ENCODE measurements at places on chromosomes 6 and 20.

- DNase-seq: no peak
Observed at GRCh38 chr6:126537061-126537816, 197.3 kb downstream of the CENPW start.

DNA sequence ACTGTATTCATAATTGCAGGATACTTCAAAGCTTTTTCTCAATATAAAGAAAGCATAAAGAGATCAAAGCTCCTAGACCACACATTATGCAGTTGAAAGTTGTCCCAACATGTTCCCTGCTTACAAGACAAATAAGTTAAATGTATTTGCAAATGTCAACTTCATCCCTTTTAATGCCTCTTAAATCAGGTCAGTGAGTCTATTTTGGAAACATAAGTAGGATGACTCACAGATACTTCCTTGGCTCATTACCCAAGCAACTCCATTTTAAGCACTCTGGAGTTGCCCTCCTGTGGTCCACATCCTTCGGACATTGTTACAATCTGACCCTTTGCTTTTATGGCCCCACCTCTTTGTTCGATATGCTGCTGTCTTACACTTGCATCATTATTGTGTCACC lies 162.0 kb downstream of the FAXC start:
- no peak for DNase-seq

- no peak for DNase-seq
Observed at GRCh38 chr20:13865156-13865555, 80.3 kb downstream of the NDUFAF5 start.

DNA sequence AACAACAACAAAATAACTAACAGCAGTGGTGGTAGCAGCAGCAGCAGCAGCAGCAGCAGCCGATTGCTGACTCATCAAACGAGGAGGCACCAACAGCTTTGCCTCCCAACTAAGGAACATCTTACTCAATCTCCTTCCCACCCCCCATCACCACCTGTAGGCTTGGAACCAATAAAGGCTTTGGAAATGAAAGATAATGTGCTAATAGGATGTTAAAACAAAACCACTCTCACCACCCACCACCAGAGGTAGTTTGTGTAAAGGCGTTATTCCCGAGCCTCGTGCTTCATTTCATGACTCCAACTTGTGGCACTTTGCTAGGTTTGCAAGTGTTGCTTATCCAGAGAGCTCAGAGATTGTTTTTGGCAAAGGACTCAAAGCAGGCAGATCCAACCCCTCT lies 346.5 kb downstream of the CD83 start:
- peak; percentile 36 for DNase-seq

DNA sequence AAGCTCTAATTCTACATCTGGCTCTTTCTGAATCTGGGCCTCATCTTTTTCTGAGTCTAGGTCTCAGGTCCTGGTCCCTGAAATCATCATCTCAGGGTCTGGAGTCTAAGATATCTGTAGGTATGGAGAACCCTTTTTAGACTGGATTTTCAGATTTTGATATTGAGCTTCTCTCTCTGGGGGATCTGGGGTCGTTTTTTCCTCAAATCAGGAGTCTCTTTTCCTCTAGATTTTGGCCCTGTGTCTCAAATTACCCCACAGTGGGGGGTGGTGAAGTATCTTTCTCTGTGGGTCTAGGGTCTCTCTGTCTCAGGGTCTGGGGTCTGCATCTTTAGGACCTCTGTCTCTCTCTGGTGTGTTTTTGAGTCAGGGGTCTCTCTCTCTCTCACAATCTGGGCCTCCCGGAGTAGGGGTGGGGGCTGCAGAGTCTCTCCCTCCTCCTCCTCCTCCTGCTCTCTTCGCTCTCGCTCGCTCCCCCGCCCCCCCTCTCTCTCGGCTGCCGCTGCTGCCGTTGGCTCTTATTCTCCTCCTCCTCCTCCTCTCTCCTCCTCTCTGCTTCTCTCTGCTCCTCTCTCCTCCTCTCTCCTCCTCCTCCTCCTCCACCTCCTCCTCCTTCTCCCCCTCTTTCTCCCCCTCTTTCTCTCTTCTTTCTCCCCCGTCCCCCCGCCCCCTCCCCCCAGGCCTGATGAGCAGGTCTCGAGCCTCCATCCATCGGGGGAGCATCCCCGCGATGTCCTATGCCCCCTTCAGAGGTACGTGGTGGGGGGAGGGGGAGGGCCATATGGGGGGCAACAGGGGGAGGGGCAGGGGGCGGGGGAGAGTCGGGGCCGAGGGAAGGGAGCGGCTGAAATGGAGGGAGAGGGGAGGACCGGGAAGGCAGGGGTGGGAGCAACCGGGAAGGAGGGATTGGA lies at the start of gene SYNGAP1:
Gene SYNGAP1 (plus strand): TSS at position 486 of the 911 bp plus-strand sequence. CDS start 200 bp downstream, at position 686.
- DNase-seq: peak; percentile 71

GRCh38 chr6:163416557-163417253 lies 2.2 kb downstream of the QKI start:
- DNase-seq: peak; percentile 28

DNA sequence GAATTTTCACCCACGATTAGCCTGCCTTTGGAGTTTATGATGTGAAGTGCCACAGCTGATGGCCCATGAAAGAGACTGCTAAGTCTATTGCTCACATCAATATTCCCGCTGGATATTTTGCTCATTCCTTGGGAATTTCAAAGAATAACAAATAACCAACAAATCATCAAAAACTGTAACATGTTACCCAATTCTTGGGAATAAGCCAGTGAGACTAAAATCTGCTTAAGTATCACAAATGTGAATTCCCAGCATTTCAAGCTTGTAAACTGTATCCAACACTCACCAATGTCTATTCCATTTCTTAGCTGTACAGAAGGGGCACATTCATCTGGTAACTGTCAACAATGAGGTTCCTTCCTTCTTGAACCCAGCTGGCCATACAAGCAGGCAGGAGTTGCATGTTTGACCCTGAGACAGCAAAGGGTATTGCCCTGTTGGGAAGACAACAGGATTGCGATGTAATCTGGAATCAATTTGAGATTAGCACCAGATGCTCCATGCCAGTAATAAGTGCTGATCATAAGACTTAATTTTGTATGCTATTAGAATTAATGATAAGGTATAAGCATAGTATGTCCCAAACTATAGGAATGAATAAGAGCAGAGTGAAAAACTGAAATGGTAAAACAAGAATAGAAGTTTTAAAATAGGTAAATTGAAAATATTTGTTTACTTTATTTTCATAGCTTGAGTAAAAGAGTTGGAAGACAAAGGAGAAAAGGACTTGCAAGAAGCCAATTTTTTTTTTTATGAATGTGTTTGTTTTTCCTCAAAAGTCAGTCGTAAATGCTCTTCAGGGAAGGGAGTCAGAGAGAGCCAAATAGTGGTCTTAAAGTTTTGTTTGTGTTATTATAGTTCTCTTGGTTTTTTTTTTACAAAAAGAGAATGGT lies 58.8 kb downstream of the RSPO3 start:
- no peak for DNase-seq

DNA sequence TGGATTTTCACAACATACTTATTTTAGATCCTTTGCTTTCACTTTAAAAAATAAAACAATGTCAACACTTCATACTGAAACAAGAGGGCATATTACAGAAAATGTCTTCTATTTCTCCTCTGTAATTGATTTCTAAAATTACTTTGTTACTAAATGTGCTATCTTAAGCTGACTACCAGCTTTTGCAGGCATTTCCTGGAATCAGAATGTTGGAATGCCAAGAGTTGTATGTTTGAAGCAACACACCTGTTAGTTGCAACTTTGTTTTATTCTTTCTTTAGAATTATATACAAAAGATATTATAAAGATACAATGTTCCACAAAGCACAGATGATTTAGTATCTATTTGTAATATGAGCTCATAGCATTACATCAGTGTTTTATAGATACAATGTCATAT lies 62.5 kb upstream of the TMEM170B start:
- no peak for DNase-seq

DNA sequence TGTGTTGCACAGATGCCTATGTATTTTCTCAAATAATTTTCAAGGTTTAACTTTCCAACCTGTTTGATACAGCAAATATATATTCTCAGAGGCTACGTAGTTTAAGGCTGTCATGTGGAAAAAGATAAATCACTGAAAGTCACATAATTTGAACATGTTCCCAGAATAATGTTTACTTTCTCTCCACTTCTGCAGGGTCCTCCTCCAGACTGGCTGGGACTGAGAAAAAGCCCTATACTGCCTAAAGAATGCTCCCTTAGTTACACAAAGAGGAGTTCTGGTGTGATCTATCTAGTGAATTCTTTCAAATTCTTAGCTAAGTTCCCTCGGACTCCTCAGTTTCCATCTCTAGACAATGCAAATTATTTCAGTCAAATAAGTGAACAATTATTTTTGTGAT lies 411.0 kb downstream of the C6orf118 start:
- no peak for DNase-seq

GRCh38 chr20:60171738-60172137 lies 213.5 kb downstream of the CDH26 start:
- no peak for DNase-seq

- DNase-seq: no peak
Observed at GRCh38 chr6:158825038-158825950, 6.1 kb upstream of the EZR start.

GRCh38 chr6:41289815-41290214 lies 3.3 kb upstream of the TREM1 start:
- DNase-seq: no peak

GRCh38 chr6:105806486-105806920 lies 279.6 kb upstream of the PRDM1 start:
- no peak for DNase-seq

- no peak for DNase-seq
Observed at GRCh38 chr6:119311514-119312142, 37.9 kb downstream of the MAN1A1 start.

DNA sequence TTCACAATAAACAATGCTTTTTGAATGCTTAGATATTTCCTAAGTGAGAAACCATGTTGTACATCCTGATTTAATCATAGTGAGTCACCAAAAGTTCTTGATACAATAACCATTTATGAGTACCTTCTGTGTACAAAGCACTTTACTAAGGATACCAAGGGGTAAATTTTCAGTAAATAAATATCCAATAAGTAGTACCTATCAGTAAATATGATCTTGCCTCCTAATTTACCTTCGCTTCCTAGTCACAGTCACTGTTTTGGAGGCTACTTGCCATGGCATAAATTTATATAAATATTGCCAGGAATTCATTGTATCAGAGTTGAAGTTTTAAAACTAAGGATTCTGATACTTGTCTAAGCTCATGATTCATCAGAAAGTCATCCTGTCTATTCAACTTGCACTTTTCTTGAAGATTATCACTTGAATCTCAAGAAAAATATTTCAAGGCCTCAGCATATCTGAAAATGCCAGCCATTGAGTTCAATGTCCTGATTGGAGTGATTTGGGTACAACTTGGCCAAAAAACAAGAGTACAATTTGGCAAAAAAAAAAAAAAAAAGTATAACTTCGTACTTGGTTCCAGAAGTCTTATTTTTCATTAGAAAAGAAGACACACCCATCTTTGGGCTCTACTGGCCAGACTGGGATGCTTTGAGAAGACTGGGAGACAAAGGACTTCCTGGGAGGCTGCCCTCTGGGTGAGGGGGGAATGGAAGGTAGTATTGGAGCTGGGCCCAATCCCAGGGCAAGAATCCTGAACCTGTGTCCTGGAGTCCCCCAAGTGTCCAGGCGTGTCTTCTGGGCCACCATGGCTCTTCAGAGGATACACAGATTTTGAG lies 32.8 kb downstream of the RAB22A start:
- no peak for DNase-seq

GRCh38 chr20:16803965-16804792 lies 56.0 kb downstream of the OTOR start:
- DNase-seq: peak; percentile 7

DNA sequence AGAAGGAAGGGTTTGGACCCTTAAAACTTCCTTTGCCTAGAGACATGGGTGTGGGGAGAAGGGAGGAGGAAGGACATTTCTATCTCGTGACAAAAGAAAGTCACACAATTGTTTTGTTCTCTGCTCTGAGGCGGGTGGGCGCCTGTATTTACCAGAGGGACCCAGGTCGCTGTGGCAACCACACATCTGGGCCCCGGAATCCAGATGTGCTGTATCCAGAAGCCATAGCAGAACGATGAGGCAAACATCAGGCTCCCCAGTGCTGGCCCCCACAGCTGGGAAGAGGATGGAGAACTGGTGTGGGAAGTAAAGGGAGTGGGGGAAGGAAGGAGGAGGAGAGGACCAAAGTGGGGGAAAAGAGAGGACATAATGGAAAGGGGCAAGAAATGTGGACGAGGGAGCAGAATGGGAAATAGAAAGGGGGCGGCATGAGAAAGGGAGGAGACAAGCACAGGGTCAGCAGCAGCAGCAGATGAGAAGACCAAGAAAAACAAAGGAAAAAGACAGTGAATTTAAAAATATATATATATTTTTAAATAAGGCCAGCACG lies 3.4 kb upstream of the TNXB start:
- no peak for DNase-seq

GRCh38 chr6:30530014-30530413 lies 26.3 kb downstream of the GNL1 start:
- DNase-seq: no peak

GRCh38 chr6:38262609-38263008 lies 377.1 kb downstream of the BTBD9 start:
- no peak for DNase-seq

- no peak for DNase-seq
Observed at GRCh38 chr20:40304119-40304613, 384.9 kb downstream of the MAFB start.

GRCh38 chr20:24027229-24027628 lies 38.6 kb upstream of the GGTLC1 start:
- DNase-seq: no peak

GRCh38 chr6:27836783-27837624 lies 75.2 kb downstream of the OR2B2 start:
- peak; percentile 96 for DNase-seq

- no peak for DNase-seq
Observed at GRCh38 chr20:51898788-51899187, 96.5 kb upstream of the SALL4 start.

GRCh38 chr20:17499041-17499440 lies 32.1 kb downstream of the BFSP1 start:
- no peak for DNase-seq

DNA sequence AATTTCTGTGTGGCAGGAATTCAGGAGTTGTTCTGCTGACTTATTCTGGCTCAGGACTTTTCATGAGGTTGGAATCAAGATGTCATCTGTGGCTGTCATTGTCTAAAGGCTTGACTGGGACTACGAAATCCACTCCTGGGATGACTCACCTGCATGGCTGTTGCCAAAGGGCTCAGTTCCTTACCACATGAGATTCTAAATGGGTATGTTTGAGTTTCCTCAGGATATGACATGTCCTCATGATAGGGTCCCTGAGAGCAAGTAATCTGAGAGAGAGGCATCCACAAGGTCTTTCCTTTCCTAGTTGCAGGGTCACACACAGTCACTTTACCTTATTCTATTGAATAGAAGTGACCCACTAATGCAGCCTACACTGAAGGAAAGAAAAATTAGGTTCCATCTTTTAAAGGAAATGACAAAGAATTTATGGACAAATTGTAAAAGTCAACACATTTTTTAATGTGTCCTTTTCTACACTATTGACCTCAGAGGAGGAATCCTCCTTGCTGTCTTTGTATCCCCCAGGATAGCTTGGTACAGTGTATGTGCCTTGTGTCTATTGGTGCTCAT lies 1025.0 kb upstream of the GJE1 start:
- peak; percentile 43 for DNase-seq

- no peak for DNase-seq
Observed at GRCh38 chr6:44626616-44627015, 239.1 kb downstream of the CDC5L start.

- DNase-seq: peak; percentile 38
Observed at GRCh38 chr20:5528719-5529256, 212.0 kb upstream of the PROKR2 start.

Measured in MG63 (cell line).